T-helper 22 cell (primary cell): ENCODE measurements at places on chromosomes 1 and 21.

DNA sequence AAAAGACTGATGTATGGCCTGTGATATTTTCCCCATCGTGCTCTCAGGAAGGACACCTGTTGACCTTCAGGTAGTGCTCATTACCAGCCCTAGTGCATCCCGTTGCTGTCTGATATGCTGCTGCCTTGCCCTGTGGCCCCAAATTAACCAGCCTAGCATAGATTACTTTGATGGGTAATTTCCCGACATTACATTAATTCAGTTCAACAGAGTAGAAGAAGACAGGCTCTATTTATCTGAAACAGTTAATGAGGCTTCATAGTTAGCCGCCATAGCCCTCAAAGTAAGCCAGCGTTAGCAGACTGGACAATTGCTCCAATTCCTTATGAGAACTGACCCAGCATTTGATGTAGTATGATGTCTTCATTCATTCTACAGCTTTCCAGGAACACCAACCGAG lies 257.6 kb downstream of the OLFM3 start:
- DNase-seq: no peak

DNA sequence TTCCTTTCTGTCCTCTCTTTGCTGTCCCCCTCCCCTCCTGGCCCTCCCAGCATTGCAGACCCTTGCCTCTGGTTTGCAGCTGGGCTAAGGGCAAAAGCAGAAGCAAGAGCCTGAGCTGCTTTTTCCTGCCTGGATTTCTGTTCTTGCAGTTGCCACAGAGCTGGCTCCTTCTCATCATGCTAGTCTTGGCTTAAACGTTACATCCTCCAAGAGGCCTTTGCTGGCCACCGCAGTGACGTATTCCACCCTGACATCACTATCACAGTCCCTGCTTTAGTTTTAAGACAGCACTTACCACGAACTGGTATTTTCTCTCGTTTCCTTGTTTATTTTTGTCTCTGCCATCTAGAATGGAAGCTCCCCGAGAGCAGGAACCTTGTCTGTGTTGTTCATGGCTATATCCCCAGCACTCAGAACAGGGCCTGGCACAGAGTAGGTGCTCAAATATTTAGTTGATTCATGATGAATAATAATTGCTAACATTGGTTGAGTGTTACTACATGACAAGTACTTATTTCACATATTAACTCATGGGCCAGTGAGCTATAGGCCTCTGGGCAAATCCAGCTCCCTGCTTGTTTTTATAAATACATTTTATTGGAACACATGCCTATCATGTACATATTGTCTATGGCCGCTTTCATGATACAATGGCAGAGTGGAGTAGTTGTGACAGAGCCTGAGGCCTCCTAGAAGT lies 13.2 kb upstream of the CSF1 start:
- no peak for DNase-seq

DNA sequence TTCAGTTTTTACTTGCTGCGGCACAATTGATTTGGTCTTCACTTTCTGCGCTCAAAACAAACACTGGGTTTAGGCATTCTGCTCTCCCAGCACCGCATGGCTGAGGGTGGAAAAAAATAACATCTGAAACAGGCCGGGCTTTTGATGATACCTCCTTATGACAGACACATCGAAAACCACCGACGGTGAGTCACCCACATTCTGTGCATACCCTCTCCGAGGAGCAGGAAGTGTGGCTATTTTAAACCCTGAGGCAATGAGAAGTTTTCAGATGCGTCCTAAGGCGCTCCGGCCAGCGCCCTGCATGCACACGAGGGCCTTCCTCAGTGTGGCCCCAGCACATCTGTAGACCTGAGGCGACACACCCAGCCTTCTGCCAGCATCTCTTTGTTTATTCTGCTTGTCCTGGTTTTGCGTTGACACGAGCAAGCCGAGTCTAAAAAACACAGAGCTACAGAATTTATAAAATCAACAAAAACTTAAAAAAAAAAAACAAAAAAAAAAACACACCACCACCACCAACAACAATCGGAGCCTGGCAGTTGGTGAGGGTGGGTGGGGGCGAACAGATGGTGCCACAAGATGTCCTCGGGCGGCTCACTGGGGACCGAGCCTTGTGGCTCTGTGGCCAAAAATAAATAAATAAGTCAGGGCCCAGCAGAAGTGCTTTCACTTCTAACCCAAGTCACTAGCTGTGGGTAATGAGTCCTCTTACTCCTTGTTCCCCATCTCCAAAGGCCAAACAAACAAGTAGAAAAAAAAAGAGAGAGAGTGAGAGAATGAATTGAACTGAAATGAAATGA lies 162.6 kb upstream of the IRF2BP2 start:
- DNase-seq: peak; percentile 80

DNA sequence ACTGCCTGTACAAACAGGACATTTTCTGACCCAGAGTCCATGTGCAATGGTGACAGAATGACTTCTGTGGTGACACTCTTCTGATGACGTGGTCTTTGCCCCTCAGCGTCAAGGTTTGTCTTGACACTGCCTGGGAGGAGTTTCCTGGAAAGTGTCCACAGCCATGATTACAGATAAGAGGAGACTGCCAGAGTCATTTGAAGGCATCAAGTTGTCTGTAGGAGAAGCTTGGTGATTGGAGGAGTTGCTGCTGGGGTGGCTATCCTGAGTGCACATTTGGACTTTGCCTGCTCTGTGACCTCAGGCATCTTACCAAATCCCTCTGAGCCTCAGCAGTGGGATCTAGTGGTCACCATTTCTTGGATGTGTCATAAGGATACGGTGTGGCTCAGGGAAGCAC lies 17.7 kb downstream of the TCHHL1 start:
- DNase-seq: no peak

GRCh38 chr1:176612791-176613190 lies 149.8 kb downstream of the PAPPA2 start:
- DNase-seq: no peak

- DNase-seq: no peak
Observed at GRCh38 chr1:94698356-94698755, 121.8 kb upstream of the SLC44A3 start.

DNA sequence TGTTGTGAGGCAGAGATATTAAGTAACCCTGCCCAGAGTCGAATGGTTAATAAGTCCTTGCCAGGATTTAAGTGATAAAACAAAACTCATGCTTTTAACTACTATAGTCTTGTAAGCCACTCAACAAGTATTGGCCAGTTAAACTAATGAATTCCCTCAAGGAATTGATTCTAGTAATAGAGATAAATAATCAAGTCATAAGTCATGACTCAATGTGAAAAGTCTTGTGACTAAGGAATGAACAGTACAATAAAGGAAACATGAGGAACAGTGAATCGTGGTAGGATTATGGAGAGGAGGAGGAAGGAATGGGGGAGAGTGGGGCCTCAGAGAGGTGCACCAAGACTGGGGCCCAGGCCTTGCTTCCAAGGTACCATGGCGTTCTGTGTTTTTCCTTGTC lies 104.7 kb downstream of the FGGY start:
- no peak for DNase-seq

DNA sequence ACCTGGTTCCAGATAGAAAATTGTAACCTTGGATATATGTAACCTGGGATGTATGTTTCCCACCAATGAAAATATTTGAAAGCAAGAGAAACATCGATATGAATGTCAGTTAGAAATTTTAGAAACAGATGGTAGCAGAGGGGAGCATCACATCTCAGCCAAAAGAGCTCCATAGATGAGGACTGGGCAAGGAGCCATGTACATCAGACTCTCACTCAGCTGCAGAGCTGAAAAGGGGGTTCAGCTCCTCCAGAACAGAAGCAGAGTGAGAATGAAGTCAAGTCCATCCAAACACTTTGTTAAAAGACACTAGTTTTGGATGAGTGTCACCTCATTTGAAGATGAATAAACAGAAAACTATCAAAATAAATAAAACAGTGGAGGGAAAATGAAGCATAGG lies 202.4 kb downstream of the HMCN1 start:
- DNase-seq: no peak

DNA sequence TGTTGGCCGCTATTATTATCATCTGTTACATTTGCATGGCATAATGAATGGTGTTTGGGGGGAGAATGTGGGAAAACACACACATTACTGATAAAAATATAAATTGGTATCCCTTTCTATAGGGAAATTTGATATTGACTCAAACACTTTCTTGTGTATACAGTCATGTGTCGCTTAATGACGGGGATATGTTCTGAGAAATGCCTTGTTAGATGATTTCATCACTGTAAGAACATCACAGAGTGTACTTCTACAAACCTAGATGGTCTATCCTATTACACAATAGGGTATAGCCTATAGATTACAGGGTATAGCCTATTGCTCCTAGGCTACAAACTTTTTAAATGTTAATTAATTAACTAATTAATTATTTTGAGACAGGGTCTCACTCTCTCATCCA lies 67.2 kb upstream of the B3GALNT2 start:
- no peak for DNase-seq

DNA sequence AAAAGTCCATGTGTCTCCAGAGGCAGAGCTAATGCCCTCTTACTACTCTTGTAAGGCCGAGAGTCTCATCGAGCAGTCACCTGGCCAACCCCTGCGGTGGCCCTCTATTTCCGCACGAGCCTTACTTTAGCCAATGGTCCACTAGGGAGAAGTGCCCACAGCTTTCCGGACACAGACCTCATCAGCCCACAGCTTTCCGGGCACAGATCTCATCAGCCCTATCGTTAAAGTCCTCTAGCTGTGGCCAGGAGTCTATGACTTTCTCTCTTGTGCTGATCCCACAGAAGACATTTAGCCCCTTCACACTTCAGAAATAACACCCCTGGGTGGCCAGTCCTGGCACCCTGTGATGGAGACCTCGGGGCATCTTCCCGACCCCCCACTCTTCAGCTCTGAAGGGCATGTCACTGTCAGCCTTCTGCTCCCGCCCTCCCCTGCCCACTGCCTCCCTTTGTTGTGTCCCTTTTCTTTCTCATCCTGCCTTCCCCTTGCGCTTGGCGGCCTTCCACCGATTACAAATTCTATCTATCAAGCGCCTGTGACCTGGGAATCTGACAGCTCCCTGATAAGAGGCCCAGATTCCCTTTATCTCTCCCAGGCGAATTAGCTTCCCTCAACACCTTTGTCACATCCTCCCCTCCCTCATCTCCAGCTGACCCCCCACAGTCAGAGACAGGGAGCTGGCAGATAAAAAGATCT lies 161.0 kb downstream of the PLXNA2 start:
- DNase-seq: no peak

DNA sequence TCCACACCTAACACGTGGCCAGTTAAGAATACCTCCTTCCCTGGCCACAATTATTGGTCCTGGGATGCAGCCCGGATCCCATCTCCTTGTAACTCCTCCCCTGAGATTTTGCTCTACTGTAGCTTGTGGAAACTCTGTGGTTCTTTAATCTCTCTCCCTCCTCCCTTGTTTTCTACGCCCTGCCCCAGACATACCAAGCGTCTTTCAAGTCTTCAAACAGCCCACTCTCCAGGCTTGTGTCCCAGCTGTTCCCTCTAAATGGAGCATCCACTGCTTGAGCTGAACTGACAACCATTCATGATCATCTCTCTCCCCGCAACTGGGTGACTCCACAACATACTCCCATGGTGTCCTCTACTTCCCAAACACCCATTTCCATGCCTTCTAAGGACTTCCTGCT lies 111.6 kb downstream of the SIPA1L2 start:
- no peak for DNase-seq

DNA sequence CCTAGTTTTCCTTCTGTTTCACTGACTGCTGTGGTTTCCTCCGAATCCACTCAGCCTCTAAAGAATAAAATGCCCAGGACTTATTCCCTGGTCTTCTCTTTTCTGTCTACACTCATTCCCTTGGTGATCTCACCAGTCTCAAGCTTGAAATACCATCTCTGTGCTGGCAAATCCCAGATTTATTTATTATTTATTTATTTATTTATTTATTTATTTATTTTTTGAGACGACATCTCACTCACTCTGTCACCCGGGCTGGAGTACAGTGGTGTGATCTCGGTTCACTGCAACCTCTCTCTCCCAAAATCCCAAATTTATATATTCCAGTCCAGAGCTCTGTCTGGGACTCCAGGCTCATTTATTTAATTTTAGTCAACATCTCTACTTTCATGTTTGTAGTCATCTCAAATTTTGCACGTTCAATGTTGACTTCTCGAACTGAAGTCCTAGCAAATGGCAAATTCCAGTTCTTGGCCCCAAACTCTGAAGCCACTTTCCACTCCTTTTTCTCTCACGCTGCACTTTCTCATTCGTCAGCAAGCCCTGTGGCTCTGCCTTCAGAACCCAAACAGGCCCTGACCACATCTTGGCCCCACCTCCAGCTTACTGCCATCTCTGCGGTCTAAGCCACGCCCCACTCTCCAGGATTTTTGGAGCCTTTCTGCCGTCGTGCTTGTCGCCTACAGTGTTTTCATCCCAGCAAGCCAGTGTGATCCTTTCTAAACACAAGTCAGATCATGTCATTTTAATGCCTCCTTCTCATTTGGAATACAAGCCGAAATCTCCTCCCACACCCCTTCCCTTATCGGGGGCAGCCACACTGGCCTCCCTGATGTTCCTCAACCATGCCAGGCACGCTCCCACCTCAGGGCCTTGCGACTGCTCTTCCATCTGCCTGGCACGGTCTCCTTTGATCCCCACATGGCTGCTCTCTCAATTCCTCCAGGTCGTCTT lies 14.2 kb upstream of the TENT5B start:
- no peak for DNase-seq

- no peak for DNase-seq
Observed at GRCh38 chr1:242065813-242066212, 66.9 kb upstream of the MAP1LC3C start.

DNA sequence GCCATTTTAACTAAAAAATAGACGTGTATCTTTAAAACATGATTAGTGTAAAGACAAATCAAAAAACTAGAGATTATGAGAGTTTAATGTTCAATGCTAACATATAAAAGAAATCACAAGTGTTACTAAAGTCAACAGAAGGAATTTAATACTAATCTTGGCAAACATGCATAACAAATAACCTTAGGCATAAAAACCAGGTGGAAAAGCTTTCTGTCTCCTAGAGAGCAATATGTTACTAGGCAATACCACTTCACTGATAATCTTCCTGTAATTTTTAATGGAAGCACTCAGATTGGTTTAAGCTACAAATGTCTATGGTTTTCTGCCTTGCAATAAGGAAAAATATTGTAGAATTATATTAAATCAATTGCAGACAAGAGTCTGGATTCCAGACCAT lies 121.9 kb downstream of the NME7 start:
- DNase-seq: no peak

GRCh38 chr1:224333309-224333926 lies 3.4 kb upstream of the NVL start:
- DNase-seq: no peak

- DNase-seq: no peak
Observed at GRCh38 chr1:41317361-41317760, 43.9 kb upstream of the FOXO6 start.

- no peak for DNase-seq
Observed at GRCh38 chr1:96524100-96524499, 197.5 kb upstream of the PTBP2 start.

GRCh38 chr1:14987829-14988603 lies 165.5 kb upstream of the TMEM51 start:
- DNase-seq: no peak

GRCh38 chr1:51989582-51990477 lies 670 bp downstream of the RAB3B start:
- DNase-seq: no peak
